ENCODE measurements at places on chromosomes 7 and 10.
A peak's percentile ranks its signal among the peaks of the same experiment; 100 is the strongest.

DNA sequence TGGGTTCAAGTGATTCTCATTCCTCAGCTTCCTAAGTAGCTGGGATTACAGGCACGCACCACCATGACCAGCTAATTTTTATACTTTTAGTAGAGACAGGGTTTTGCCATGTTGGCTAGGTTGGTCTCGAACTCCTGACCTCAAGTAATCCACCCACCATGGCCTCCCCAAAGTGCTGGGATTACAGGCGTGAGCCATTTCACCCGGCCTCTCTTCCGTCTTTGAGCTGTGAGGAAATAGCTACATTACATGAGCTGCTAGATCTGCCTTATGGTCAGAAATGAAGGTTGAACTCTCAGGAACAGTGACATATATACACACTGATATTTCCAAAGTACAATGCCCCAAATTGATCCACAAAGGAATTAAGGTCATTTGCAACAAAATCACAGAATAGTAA, 2.4 kb downstream of the BLVRA start:
- H3K27ac ChIP-seq = no peak overlapping the region
- no peak overlapping the region for H3K4me3 ChIP-seq
- H3K36me3 ChIP-seq = no peaks in the 10 kb centered on the region

GRCh38 chr10:90806677-90807076, 51.2 kb downstream of the HTR7 start:
- peaks cover 17% of the 10 kb centered on the region for H3K36me3 ChIP-seq
- peaks cover 16% of the 10 kb centered on the region for H3K27me3 ChIP-seq
- H3K4me1 ChIP-seq = no peaks in the 10 kb centered on the region
- DNase-seq = no peak

DNA sequence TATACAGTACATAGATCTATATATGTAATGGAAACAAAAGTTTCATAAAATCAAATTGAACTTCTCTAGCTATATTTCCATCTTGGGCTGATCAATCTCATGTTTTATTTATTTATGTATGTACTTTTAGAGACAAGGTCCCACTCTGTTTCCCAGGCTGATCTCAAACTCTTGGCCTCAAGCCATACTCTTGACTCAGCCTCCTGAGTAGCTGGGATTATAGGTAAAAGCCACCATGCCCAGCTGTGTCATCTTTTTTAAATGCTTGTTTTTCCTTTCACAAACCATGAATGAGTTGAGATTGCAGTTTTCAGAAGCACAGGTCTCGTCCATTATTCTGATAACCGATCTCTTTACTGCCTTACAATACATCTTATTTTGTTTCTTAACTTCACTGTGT, 400.9 kb downstream of the KCNMA1 start:
- DNase-seq = no peak
- no peak overlapping the region for H3K27ac ChIP-seq
- peaks cover 2% of the 10 kb centered on the region for H3K27me3 ChIP-seq
- H3K4me3 ChIP-seq = no peak overlapping the region
- H3K36me3 ChIP-seq = no peaks in the 10 kb centered on the region

- no peaks in the 10 kb centered on the region for H3K36me3 ChIP-seq
- H3K4me3 ChIP-seq = no peak overlapping the region
- H3K27me3 ChIP-seq = peaks cover 25% of the 10 kb centered on the region
- peaks cover 25% of the 10 kb centered on the region for H3K4me1 ChIP-seq
- peak overlapping the region; percentile 72 for H3K27ac ChIP-seq
- DNase-seq = no peak
Measured at GRCh38 chr7:42603496-42603895, 308.4 kb downstream of the C7orf25 start.

DNA sequence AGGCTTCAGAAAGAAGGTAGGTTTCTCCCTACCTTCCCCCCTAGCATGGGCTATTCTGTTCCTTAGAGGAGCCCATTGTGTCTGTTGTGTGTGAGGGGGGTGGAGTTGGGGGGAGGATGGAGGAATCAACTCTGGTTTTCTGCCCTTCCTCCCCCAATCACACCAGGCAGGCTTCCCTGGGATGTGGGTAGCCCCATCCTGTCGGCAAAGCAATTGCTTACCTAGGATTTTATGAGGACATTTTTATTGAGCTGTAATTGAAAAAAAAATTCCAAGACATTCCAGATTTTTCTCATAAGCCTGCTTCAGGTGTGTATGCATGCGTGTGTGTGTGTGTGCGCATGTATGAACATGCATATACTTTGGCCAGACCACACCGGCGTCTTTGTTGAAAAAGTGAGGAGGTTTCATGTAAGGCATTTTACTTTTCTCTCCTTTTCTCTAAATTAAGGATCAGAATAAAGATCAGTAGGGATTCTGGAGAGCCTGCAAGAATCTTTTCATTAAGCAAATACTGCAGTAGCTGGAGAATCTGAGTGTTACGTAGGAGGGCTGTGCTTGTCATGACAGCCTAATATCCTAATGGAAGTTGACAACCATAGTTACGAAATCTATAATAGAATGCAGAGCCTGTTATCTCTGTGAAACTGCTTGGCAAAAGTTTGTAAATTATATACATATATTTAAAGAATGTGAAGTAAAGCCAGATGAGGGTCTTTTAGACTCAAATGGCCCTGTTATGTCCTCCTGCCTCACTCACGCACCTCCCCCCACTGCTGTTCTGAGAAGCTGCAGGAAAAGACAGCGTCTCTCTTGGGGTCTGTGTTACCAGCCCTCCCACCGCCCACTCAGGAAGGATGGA, 27.3 kb upstream of the SAMD8 start:
- H3K4me1 ChIP-seq = peaks cover 12% of the 10 kb centered on the region
- H3K36me3 ChIP-seq = no peaks in the 10 kb centered on the region
- no peak overlapping the region for H3K4me3 ChIP-seq
- no peaks in the 10 kb centered on the region for H3K27me3 ChIP-seq
- H3K27ac ChIP-seq = no peak overlapping the region
- no peak for DNase-seq

GRCh38 chr10:58412502-58412961, 27.3 kb downstream of the TFAM start:
- H3K36me3 ChIP-seq = no peaks in the 10 kb centered on the region
- no peak for DNase-seq
- H3K27me3 ChIP-seq = peaks cover 5% of the 10 kb centered on the region
- peaks cover 8% of the 10 kb centered on the region for H3K4me1 ChIP-seq
- no peak overlapping the region for H3K4me3 ChIP-seq

- peaks cover 16% of the 10 kb centered on the region for H3K27me3 ChIP-seq
- no peak for DNase-seq
- peaks cover 6% of the 10 kb centered on the region for H3K4me1 ChIP-seq
- H3K36me3 ChIP-seq = no peaks in the 10 kb centered on the region
- H3K27ac ChIP-seq = no peak overlapping the region
Measured at GRCh38 chr7:67984326-67984725, 987.7 kb downstream of the TYW1 start.

DNA sequence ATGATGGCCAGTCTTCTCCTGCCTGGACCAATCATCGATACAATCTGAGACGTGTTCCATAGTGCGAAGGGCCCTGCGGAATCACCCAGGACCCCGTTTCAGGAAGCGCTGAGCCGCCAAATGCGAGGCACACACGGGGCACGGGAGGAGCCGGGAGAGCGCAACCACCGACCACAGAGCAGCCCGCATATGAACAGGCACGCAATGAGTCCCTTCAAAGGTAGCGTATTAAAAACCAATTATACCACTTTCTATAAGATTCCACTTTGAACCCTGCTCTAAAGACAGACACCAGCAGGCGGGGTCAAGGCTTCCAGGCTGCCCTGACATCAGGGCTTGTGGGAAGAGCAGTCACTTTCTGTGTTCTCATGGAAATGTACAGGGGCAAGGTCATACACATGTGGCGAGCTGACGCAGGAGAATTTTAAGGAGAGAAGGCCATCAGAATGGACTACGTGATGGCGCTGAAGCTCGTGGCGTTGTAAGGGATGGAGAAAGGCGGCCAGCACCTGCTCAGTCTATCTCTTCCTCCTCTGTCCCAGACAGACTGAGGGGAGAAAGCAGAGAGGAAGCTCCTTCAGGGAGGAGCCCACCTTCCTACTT, 46.2 kb downstream of the AMZ1 start:
- H3K27ac ChIP-seq = peak overlapping the region; percentile 20
- no peak overlapping the region for H3K4me3 ChIP-seq
- peaks cover 13% of the 10 kb centered on the region for H3K36me3 ChIP-seq
- no peaks in the 10 kb centered on the region for H3K27me3 ChIP-seq

GRCh38 chr7:108686494-108686893, 116.8 kb downstream of the DNAJB9 start:
- H3K27ac ChIP-seq = no peak overlapping the region
- no peaks in the 10 kb centered on the region for H3K4me1 ChIP-seq
- no peak for DNase-seq
- no peak overlapping the region for H3K4me3 ChIP-seq
- H3K27me3 ChIP-seq = no peaks in the 10 kb centered on the region
- no peaks in the 10 kb centered on the region for H3K36me3 ChIP-seq

DNA sequence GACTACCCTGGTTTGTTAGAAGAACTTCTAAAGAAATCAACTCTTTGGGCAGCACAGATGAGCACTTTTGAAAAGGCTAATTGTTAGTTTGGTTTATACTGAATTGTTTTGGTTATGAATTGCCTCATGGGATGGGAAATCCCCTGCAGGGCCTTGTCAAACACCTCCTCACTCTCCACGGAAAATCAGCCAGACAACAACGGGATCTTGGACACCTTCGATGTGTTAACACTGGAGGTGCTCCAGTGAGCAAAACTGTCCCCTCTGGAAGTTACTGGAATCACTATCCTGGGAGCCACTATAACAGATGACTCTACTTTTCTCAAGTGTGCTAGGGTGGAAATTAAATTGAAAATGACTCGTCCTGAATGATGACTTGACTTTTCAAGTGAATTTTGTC, 38.7 kb downstream of the CDK6 start:
- DNase-seq = no peak
- no peak overlapping the region for H3K4me3 ChIP-seq
- H3K36me3 ChIP-seq = no peaks in the 10 kb centered on the region

DNA sequence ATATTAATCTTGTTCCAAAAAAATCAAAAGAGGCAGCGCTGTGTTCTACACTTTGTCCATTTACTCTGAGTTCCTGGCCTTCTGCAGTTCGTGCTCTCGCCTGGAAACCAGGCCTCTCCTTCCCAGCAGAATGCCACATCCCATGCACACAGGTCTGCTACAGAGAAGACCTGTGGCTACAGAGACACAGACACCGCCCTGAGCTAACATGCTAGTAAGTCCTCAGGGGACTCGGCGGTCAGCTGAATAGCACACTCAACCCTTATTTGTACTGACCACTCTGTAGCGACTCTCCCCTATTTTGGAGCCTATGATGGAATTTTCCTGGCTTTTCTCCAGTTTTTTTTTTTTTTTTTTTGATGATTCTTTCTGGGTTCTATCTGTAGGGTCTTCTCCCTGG, 12.8 kb downstream of the CREB3L2 start:
- peaks cover 11% of the 10 kb centered on the region for H3K36me3 ChIP-seq
- no peak overlapping the region for H3K27ac ChIP-seq
- peaks cover 49% of the 10 kb centered on the region for H3K4me1 ChIP-seq
- DNase-seq = no peak
- H3K27me3 ChIP-seq = no peaks in the 10 kb centered on the region

GRCh38 chr10:14879124-14879927, 660 bp downstream of the SUV39H2 start:
- no peaks in the 10 kb centered on the region for H3K27me3 ChIP-seq
- peak overlapping the region; percentile 98 for H3K4me3 ChIP-seq
- H3K27ac ChIP-seq = peak overlapping the region; percentile 99
- H3K36me3 ChIP-seq = peaks cover 10% of the 10 kb centered on the region
- H3K4me1 ChIP-seq = peaks cover 37% of the 10 kb centered on the region
- peak; percentile 10 for DNase-seq

GRCh38 chr7:111660478-111660877, 98.2 kb upstream of the IMMP2L start:
- DNase-seq = no peak
- peaks cover 3% of the 10 kb centered on the region for H3K36me3 ChIP-seq

GRCh38 chr10:117007080-117007479, 2.1 kb upstream of the SHTN1 start:
- peaks cover 14% of the 10 kb centered on the region for H3K27me3 ChIP-seq
- peaks cover 13% of the 10 kb centered on the region for H3K4me1 ChIP-seq
- H3K36me3 ChIP-seq = no peaks in the 10 kb centered on the region

DNA sequence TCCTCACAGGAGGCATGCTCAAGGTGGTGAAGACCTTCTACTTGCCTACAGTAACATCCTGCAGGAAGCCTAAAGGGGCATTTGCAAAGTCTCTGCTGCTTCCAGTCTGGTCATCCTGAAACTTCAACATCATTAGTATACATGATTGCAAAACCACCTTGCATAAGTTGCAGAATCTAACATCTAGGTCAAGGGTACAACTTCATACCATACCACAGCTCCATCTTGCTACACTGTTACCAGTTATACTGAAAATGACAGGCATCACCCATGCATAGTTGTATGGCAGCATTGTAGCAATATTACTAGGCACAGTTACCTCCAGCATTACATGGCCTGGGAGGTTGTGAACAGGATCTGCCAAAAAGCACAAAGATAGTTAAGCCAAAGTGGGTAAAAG, 13.7 kb upstream of the MACROH2A2 start:
- peaks cover 55% of the 10 kb centered on the region for H3K27me3 ChIP-seq
- H3K36me3 ChIP-seq = no peaks in the 10 kb centered on the region
- no peak overlapping the region for H3K4me3 ChIP-seq
- no peak overlapping the region for H3K27ac ChIP-seq
- DNase-seq = no peak
- no peaks in the 10 kb centered on the region for H3K4me1 ChIP-seq

DNA sequence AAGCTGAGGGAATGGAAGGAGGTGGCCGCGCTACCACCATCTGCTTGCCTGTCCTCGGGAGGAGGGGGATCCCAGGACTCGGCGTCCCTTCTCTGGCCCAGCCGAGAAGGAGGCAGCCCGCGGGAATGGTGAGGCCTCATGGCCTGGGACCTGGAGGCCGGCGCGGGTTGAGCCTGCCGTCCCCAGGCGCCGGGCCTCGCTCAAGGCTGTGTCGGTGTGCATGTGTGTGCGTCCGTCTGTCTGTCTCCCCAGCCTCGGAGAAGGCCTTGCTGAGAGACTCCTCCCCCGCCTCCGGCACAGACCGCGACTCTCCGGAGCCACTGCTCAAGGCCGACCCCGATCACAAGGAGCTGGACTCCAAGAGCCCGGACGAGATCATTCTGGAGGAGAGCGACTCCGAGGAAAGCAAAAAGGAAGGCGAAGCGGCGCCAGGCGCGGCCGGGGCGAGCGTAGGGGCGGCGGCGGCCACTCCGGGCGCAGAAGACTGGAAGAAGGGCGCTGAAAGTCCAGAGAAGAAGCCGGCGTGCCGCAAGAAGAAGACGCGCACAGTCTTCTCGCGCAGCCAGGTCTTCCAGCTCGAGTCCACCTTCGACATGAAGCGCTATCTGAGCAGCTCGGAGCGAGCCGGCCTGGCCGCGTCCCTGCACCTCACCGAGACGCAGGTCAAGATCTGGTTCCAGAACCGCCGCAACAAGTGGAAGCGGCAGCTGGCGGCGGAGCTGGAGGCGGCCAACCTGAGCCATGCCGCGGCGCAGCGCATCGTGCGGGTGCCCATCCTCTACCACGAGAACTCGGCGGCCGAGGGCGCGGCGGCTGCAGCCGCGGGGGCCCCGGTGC, 1.3 kb downstream of the HMX3 start:
- no peak for DNase-seq
- H3K27me3 ChIP-seq = peaks cover 96% of the 10 kb centered on the region
- H3K36me3 ChIP-seq = no peaks in the 10 kb centered on the region
- H3K4me1 ChIP-seq = peaks cover 41% of the 10 kb centered on the region
- peak overlapping the region; percentile 78 for H3K4me3 ChIP-seq
- H3K27ac ChIP-seq = no peak overlapping the region

Data from neural crest cell (in vitro differentiated cells).